ENCODE measurements at places on chromosomes 11 and 22.

DNA sequence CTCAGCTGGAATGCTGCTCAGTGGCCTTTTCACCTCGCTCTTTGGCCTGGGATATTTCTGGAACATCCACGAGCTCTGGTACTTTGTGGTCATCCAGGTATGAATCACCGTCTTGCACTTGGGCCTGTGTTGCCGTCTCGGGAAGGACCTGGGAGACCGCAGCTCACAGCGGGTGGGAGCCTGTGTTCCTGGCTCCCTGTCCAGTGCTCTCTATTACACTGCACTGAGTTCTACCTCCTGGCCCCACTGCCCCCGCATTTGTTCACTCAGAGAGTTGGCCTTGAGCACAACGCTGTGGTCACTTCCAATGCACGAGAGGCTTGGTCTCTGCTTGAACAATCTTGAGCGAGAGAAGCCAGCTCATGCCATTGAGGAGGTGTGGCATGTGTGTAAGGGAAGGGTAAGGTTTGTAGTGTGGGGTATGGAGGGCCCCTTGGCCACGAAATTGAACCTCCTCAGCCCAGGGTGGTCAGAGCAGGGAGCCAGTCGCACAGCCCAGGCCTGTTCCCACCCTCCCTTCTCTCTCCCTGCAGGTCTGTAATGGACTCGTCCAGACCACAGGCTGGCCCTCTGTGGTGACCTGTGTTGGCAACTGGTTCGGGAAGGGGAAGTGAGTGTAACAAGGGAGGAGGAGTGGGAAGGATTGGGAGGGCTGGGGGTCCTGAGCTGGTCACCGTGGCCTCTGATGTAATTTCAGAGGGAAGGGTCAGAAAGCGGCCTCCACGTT lies 16.2 kb downstream of the SLC37A2 start:
- DNase-seq, result no peak

DNA sequence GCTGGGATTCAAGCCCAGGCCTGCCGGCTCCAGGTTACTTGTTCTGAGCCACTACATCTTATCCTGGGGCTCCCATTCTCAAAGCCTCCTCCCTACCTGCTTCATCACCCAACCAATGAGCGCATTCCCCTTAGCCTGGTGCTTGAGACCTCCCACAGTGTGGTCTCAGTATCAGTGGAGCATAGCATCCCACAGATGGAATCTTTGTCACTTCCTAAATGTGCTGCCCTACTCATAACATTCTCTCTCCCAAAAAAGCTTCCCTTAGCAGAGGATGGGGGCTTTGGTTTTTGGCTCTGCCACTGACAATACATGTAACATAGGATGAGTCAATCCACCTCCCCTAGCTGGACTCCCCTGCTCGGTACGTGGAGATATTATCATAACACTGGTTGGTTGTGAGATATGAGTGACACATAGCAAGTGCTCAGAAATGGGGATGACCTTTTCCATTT lies 28.8 kb downstream of the TEAD1 start:
- no peak for DNase-seq

- no peak for DNase-seq
Measured at GRCh38 chr22:41345807-41346335, 35.9 kb upstream of the TEF start.

GRCh38 chr22:20582171-20582511 lies 74.7 kb downstream of the MED15 start:
- no peak for DNase-seq

DNA sequence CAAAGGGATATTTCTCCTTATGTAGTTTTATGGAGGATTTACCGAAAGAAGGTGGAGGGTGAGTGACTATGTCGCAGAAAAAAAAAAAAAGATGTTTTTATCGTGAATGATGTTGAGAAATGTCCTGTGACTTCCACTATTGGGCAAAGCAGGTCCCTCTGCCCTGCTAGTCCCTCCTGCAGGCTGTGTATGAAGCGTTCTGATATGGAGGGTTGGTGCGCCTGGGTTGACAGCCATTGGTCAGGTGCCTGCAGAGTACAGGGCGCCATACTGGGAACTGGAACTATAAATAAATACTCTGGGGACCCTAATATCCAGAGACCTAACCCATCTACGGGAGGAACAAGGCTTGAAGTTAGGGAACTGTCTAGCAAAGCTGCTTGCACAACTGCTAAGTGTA lies 1.5 kb downstream of the IL17RA start:
- no peak for DNase-seq

- no peak for DNase-seq
Measured at GRCh38 chr11:70205049-70205725, 2.1 kb downstream of the FADD start.

DNA sequence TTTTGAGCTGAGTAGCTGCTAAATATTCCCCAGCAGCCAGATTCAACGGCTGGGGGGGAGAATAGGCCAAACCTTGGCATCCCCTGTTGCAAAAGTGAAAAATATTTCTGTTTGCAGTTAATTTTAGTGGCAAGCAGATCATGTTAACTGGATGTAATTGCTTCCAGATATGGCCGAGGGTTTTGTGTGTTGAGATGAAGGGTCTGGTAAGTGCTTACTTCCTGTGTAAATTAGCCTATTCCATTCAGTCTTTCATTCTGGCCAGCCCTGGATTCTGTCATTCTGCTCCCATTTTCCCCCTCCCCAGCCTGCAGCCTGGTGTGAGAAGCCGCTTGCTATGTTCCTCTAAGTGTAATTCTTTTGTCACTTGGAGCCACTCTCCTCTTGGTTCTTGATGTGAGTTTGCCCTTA lies 17.4 kb downstream of the ZBTB16 start:
- no peak for DNase-seq

- no peak for DNase-seq
Measured at GRCh38 chr11:112231952-112232351, 5.7 kb downstream of the PTS start.

DNA sequence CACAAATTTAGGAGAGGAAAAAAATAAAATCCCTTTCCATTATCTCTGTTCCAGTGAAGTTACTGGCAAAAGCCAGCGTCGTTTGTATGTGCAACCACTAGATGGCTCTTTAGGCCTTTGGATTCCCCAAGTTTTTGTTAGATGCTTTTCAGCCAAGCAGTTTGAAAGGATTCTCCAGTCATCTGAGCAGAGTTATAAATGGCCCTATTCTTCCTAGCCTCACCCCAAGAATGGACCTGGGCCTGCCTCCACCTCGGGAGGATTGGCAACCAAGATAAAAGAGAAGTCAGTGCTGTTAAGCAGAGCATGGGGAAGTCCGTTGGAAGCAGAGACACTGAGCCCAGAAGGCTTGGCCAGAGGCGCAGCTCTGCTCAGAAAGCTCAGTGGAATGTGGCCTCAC lies 15.4 kb downstream of the FAM181B start:
- peak; percentile 53 for DNase-seq

- DNase-seq, result no peak
Measured at GRCh38 chr11:428295-428694, 13.5 kb upstream of the SIGIRR start.

DNA sequence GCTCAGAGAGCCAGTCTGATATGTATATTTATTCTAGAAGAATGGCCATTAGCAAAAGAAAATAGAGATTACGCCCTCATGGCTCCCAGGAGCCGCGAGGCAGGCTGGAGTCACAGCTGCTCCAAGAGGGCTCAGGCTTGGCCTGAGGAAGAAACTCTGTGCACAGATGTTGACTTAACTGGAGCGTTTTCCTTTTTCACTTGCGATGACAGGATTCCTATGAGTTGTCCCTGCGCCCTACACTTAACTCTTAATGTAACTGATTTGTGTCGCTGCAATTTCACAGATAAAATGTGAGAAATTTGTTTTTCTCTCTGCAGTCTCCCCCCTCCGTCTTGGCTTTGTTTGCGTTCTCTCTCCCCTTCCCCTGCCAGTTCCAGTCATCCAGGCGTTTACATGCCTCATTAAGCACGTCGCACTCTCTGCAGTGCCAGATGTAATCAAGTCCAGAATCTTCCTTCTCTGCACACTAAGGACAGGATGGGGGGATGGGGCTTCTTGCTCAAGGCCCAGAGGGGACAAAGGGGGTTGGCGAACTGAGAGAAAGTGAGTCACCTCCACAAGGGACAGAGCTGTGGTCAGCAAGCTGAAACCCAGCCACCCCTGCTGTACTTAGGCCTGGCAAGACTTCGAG lies 1060.1 kb downstream of the NTM start:
- no peak for DNase-seq

All from NCI-H1694 (cell line).